Activated CD8-positive, alpha-beta memory T cell treated with anti-CD3 and anti-CD28 coated beads, Interleukin-2, amount 50 U/mL, for 48 hours (primary cell): ENCODE measurements at places on chromosomes 12 and 14.

GRCh38 chr14:71662291-71662790, 269.9 kb upstream of the RGS6 start:
- DNase-seq, result no peak

GRCh38 chr14:56687123-56687522, 107.5 kb downstream of the TMEM260 start:
- DNase-seq, result no peak

DNA sequence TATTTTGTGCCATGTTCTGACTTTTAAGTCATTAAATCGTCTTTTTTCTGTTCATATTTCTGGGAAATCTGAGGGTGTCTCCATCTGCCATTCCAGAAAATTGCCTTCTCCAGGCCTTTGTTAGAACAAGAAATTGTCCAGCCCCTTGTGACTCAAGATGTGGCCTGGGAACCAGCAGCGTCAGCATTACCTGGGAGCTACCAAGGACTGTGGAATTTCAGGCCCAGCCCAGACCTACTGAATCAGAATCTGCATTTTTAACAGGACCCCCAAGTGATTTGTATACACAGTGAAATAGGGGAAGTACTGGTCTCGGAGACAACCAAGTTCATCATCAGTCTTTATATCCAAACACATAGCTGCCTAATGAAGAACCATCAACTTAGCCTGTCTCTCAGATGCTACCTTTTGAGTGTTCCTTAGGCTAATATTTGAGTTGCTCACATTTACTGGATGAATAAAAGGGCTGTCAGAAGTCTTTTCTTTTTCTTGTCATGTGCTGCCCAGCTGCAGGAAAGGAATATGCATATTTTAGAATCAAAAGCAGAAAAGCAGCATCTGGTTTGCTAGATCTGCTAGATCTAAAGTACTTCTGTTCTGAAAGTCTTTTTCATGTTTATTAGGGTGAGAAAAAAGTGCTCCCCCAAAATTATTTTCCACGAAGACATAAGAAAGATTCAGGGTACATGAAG, 21.2 kb downstream of the GPHB5 start:
- DNase-seq, result no peak

DNA sequence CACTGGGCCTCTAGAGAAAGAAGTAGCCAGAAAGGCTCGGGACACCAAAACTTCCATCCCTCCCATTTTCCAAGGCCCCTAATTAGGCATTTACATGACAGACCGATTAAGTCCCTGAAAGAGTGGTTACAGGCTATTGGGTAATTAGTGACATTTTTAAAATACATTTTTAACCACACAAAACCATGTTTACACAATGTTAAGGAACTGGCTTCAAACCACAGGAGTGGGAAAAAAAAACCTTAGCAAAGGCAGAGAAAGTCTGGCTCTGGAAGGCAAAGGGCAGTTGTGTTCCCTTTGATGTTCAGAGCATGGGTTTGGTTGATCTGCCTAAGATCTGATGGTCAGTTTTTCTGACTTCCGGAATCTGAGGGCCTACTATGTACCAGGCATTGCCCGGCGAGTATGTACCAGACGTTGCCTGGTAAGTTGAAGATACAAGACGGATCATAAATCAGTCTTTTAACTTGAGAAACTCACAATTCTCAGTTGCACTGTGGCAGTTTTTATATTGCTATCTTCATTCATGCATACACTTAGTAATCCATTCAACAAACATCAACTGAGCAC, 576.5 kb downstream of the MED13L start:
- no peak for DNase-seq

GRCh38 chr12:80470403-80470802, 26.4 kb downstream of the PTPRQ start:
- DNase-seq, result no peak

DNA sequence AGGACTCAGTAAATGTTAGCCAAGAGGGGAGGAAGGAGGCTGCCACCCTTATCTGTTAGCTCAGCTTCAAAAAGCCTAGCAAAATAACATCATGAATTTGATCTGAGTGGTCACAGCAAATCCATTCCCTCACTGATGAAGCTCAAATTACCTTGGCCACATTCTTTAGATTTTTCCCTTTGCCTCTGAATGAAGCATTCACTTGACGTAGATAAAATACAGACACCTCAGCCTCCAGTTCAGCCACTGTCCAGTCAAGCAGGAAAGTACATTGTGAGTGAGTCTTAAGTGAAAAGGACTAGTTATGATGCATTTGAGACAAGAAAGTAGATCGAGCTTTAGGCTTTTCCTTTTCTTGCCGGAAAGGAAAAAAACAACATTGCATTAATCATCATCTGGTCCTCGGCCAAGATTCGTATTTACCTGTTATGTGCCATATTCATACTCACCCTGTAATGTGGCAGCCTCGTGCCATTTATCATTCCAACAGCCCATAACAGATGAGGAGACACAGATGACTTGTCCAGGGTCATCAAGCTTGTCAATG, 146.5 kb downstream of the ETV6 start:
- DNase-seq, result no peak

DNA sequence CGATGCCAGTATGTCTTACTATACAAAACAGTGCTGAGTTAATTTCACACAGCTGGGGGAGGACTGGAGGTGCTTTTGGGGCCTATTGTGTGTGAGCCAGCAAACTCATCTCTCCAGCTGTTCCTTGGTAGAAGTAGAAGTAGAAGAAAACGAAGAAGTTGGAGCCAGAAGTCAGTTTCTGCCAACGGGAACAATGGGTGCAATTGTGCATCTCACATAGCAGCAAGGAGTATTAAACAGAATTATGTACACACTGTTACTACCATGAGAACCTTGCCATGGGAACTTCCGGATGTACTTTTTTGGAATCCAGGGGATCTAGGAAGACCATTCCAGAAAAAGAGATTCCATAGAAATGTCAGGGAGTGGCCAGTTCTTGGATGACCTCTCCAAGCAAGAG, 88.6 kb downstream of the VCPKMT start:
- no peak for DNase-seq
